ENCODE measurements at places on chromosomes 6 and 20. TPM values are rescaled to one million over a fixed set of nuclear protein-coding genes. Genes with fewer than 3 reads are reported as not detected.

DNA sequence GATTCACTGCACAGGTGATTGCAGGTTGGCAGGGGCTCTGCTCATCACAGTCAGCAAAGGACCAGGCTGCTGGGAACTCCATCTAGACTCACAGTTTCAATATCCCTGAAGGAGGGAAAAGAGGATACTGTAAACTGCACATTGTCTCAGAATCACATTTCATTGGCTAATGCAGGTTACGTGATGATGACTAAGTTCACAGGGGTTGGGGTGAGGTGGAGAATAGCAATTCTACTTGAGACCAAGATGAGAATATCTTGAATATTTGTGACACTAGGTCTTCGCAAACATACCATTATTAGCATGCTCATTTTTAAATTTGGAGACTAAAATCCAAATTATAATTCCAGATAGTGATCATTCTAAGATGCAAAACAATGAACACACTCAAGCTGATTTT is 208.5 kb upstream of the CITED2 start:
- no peak for DNase-seq

DNA sequence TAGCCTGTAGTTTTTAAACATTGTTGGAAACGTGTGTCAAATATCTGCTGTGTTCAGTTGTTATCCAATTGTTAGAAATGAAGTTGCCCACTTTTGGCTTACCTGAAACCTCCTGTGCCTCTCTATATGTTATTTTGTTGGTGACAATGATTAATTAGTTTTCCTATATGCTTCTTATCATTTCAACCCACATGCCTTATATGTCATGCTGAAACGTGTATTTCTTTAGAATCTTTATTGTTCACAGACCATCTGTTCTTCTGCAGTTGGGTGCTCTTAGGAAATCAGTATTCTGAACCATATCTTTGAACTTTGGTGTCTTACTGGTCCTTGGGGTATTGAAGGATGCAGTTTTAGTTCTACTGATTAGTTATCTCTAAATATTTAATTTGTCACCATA is 91.2 kb upstream of the SCGN start:
- DNase-seq: no peak

DNA sequence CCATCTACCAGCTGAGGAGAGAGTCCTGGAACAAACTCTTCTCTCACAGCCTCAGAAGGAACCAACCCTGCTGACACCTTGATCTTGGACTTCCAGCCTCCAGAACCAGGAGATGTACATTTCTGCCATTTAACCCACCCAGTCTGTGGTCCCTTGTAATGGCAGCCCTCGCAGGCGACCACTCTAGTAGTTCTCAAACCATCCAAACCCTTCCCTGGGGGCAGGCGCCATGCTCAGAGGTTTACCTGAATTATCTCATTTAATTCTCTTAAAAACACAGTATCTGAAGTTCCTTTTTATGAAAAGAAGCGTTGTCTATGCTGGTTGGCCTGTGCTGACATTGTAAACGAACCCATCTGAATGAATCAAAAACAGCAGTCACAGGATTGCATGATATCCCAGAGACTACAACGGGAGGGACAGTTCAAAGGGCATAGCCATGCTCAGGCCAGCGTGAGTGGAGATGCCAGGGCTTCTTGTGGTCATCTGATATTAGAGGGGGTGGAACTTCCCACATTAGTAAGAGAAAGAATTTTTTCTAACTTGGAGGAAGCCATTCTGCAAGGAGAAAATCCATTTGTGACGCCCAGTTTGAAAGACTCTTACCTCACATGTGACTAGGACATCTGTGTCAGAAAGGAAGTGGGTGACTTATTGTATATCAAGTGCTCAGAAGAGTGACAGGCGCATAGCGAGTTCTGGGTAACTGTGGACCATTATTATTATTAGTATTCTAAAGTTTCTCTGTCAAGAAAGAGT is 17.2 kb upstream of the TAGAP start:
- DNase-seq: no peak

Gene FHL5
- not detected for total RNA-seq
